Motor neuron (in vitro differentiated cells): ENCODE measurements at places on chromosomes 12 and 14.

DNA sequence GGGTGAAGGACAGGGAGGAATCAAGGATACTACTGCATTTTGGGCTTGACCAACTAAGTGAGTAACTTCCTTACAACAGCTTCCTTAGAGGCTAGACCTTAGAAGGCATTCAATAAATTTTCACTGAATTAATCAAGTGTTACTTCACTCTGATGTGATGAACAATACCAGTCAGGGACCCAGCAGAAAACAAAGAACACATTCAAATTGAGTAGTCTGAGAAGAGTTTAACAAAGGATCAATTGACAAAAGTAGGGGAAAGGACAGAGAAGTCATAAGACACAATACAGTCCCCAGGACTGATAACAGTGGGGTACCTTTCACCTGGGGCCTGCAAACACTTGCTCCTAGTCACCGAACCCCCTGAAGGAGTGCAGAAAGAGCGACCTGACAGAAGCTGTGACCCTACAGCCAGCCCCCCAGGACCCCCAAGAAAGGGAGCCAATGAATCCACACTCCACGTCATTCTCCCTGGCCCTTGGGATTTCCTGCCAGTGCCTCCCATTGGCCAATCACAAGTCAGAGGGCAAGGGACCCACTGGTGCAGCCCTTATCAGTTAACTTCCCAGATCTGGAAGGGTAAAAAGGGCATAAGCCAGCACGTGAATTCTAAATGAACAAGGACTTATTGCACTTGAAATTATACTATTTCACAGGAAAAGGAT lies 6.9 kb downstream of the ANAPC5 start:
- no peak for ATAC-seq

DNA sequence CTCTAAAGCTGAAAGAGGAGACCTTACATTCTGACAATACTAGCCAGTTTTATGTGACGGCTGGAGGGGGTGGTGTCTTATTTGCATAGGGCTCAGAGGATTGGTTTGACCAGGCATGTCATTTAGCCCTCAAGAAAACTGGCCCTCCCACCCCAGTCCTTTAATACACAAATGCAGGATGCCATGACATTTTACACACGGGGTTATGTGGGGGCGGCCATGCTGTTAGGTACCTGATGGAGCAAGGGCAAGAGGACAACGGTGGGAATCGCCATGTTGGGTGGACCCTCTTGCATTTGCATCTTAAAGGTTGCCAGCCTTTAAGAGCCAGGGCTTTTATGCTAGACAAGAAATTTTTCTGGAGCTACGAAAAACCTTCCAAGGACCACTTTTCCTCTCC lies 23.3 kb downstream of the MDM2 start:
- ATAC-seq, result no peak

GRCh38 chr14:20219033-20219432 lies 4.5 kb upstream of the OR11H6 start:
- ATAC-seq, result no peak

- peak; percentile 50 for ATAC-seq
These were observed 36.3 kb downstream of the STON2 start for GRCh38 chr14:81363746-81364378.

GRCh38 chr14:33996462-33996861 lies 45.6 kb upstream of the EGLN3 start:
- no peak for ATAC-seq

DNA sequence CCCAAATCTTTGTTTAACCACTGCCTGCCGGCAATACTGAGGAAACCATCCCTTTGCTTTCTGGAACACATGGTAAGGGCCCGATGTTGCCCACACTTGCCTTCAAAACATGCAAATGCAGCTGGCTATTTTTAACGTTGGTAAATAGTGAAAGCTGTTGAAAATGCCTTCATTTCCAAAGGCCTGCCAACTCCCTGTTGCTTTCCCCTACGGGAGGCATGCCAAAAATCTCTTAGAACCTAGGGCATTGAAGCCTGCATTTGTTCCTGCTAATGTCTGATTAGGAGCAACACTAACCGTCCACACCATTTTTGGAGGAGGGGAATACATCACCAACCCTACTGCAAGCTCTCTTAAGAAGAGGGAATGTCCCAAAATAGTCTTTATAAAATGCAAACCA lies 152.6 kb upstream of the NOS1 start:
- no peak for ATAC-seq
